ENCODE measurements at places on chromosomes 7 and 10.

DNA sequence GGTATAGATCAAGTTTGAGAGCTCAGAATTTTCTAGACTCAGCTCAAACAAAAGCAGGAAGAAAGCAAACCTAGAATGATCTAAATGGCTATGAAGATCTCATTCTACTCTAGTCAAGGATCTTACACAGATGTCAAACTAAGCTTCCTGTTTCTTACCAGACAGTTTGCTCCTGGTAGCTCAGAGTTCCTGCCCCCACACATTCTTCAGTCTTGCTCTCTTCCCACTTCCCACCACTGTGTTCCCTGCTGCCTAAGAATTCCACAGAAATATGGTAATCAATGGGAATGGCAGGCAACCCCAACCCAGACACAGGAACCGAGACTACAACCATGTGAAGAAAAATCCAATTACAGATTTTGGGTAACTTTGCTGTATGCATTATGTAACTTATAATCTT lies 133.4 kb upstream of the PTN start:
- DNase-seq, result no peak

DNA sequence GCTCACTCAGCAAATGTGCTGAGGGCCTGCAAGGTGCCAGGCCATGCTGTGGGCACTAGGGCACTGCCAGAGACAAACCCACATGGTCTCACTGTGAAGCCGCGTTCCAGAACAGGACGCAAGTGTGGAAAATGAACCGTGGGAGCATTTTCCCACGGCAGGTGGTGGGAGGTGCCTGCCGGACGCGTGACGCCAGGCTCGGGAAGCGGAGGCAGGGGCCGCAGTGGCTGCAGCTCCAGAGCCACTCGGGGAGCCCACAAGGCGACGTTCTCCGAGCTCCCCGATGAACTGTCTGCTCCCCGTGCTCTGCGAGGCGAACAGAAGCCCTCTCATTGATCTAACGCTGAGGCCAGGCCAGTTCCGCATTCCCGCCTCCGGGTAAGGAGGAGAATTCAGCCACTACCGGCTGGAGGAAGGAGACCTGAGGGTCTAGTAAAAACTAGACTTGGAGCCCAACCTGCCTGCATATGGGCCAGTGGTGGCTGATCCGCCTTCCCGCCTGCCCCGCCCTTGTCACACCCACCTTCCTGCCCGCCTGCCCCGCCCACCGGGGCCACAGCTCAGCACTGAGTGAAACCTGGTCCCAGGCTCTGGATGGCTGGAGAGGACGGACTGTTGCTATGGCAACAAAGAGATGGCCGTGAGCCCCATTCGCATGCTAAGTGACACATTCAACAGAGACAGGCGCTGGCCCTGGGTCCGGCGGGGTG lies 13.1 kb downstream of the ADGRA1 start:
- DNase-seq, result no peak

DNA sequence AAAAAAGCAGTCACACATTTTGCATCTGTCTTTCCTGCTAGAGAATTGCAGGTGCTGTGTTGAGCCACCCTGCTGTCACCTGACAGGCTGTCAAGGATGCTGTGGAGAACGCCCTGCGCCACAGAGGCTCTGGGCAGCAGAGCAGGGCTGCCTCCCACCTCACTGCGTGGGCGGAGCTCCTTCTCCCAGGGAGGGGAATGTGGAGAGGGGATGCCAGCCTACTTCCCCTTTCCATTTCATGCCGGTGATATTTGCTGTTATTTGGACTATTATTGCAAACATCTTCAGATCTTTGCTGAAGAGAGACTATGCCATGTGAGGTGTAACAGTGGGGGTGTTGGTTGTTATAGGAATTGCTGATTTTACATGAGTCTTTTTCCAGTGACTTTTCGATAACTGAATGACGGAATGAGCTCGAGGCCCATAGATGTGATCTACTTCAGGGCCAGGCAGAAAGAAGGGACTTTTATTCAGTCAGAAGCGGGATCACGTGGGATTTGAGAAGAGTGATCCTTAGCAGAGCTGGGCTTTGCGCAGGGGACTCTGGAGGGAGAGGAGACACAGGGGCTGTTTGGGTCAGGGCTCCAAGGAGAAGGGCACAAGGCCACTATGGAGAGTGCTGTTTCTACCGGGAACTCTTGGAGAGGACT lies 13.6 kb upstream of the PRKAG2 start:
- DNase-seq, result no peak

- no peak for DNase-seq
Observed at GRCh38 chr7:105655500-105656380, 74.4 kb upstream of the EFCAB10 start.

DNA sequence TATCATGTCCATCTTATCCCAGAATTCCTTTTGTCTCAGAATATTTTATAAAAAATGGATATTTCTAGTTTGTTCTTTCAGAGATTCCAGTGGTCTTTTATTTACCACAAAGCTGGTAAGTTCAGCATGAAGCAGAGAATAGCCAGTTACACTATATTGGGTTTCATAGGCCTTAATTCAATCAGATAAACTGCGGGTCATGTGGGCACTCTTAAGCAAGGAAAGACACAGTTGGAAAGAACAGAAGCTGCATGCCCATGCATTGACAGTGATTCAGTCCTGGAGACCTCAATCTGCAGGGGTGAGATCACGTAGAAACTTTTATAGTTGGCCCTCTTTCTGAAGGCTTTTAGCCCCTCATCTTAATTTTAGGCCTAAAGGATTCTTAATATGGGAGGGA lies 281.3 kb upstream of the IGFBP3 start:
- no peak for DNase-seq

DNA sequence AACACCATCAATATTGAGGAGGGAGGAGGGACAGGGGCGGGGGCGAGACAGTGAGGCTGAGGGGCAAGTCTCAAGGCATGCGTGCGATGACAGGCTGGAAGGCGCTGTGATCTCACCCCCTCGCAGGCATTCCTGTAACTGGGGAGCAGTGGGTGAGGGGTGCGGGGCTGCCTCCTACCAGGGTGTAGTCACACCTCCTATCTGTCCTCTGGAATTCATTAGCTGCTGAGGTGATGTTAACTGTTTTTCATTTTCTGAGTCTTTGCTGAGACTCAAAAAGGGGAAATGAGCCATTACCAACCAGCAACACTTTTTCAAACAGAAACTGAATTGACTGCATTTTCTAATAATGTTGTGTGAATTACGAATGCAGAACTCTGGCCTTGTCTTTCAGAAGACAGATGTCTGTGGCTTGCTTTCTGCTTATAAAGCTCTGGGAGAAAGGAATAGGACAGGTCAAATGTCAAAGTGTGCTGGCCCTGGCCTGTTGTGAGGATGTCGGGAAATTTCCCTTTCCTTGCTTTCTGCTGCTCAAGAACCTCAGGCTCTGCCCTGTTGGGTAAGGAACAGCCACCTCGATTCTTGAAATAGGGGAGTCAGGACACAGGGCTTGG lies 23.7 kb upstream of the CDH23 start:
- no peak for DNase-seq

- no peak for DNase-seq
Observed at GRCh38 chr10:1635340-1635739, 102.0 kb downstream of the ADARB2 start.

- no peak for DNase-seq
Observed at GRCh38 chr10:64867501-64867962, 1346.3 kb downstream of the REEP3 start.

GRCh38 chr10:11057994-11058393 lies 40.3 kb downstream of the CELF2 start:
- no peak for DNase-seq

GRCh38 chr10:117980216-117980615 lies 66.5 kb downstream of the RAB11FIP2 start:
- DNase-seq, result no peak
